Stimulated activated CD4-positive, alpha-beta T cell treated with anti-CD3 and anti-CD28 coated beads, Interleukin-4, amount 100 ng/mL, for 1 hour (primary cell): ENCODE measurements at places on chromosomes 2 and 18.

DNA sequence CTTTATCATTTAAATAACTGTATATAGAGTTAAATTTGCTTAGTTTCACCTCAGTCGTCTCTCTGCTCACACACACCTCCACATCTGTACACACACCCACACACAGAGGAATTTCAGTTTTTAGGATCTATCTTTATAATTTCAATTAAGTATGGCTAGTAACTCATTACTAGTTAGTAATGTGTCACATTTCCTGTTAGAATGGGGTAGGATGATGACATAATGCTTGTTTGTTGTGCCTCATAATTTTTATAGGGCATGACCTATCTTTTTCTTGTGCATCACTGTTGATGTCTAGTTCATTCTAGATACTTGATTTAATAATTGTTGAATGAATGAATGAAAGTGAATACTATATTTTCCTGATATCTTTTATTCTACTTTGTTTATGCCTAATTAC is 108.6 kb downstream of the AGPS start:
- no peak for DNase-seq

GRCh38 chr2:196239622-196240587 is 68.5 kb upstream of the STK17B start:
- peak; percentile 61 for DNase-seq

GRCh38 chr18:9711361-9712129 is 3.4 kb downstream of the RAB31 start:
- DNase-seq, result no peak

GRCh38 chr2:148552675-148553331 is 91.7 kb upstream of the EPC2 start:
- no peak for DNase-seq

DNA sequence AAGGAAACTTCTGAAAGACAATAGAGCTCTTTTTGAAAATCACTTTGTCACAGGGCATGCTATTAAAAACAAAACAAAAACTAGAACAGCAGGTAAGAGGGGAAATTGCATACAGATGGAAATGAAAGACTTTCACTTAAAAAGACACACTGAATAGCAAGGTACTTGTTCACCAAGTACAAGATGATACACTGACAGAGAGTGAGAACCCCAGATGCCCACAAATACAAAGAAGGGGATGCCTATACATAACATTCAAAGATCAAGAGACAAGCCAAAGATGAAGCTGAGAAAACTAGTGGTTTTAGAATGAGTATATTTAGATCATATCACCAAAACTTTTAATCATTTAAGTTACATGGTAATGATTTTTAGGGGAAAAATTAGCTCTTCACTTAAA is 60.7 kb downstream of the ASXL2 start:
- DNase-seq, result no peak

- DNase-seq, result no peak
Observed at GRCh38 chr2:163157411-163157810, 318.8 kb upstream of the KCNH7 start.

DNA sequence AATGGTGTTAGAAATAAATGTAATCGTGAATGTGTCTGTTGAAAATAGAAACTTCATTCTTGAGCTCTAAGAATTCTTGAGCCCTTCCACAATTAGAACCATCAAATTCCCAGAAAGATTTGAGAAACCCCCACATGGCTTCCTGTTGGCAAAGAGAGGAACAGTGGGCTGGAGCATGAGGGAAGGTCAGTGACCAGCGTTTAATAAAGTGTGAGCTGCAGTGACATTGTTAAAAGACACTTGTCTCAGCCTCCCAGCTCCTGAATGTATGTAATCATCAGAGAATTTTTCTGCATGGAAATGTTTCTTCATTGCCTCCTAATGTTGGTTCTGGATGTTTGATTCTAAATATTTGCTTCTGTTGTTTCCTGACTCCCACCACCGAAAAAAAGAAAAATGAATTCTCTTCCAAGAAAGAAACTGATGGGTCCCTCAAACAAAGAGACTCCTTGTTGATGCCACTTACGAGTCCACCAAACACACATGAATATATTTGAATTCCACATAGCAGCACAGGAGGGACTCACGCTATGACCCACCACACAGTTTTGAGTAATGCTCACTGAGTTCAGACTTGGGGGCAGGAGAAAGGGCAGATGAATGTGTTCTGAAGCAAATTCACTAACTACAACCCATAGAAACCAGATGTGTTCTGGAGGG is 225.1 kb upstream of the KLHL29 start:
- DNase-seq, result no peak
